ENCODE measurements at places on chromosomes 13 and 19.
A peak's percentile ranks its signal among the peaks of the same experiment; 100 is the strongest.

GRCh38 chr19:13781547-13781946, 7.3 kb downstream of the C19orf53 start:
- DNase-seq, result no peak

GRCh38 chr19:49148784-49149651, 6.2 kb downstream of the HRC start:
- DNase-seq, result peak; percentile 86

DNA sequence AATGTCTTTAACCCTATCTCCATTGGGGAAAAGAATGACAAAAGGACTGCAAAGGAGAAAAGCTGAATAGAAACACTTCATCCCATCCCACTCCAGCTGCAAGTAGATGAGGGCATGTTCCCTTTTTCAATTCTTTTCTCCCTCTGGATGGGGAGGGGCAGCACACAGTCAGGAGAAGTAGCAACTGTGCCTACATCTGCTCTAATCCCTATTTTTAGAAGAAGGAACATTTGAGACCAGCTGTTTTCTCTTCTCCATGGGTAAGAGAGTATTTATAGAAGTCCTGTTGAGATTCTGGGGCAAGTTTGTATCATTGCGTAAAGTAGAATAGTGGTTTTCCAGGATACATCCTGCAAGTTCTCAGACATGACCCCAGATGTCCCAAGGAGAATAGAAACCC, 9.3 kb upstream of the GTF3A start:
- no peak for DNase-seq

DNA sequence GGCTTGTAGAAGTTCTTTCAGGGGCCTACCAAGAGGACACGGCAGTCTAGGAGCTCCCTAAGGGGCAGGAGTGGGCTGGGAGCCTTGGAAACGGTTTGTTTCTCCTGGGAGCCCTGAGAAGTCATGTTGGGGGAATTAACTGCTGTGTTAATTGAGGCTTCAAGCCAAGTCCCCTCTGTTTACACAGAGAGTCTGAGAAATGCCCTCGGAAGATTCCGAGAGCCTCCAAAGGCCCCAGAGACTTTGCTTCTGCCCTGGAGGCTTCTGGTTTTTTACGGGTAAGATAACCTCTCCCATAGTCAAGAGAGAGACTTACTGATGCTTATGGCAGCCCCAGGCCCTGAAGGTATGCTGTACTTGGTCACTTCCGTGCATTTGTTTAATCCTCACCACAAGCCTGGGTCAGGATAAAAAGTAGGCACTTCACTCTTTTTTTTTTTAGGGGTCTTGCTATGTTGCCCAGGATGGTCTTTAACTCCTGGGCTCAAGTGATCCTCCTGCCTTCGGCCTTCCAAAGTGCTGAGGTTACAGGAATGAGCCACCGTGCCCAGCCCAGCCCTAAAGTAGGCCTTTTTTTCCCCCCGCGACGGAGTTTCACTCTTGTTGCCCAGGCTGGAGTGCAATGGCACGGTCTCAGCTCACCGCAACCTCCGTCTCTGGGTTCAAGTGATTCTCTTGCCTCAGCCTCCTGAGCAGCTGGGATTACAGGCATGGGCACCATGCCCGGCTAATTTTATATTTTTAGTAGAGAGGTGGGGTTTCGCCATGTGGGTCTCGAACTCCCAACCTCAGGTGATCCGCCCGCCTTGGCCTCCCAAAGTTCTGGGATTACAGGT, 15.2 kb downstream of the IER2 start:
- no peak for DNase-seq

DNA sequence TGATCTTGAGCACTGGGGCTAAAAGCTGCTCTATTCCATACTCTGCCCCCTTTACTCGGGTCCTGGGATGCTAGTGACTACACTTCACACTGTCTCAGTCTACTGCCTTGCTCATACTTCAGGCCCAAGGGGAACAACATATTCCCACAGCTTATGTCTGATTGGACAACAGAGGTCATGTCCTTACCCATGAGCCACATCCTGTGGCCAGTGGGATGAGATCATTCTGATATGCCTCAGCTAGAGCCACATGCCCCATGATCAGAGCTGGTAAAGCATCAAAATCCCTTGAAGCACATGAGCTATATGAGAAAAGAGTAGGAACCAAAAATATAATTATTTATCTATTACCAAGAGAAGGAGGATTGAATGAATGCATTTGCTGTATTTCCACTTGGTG, 290.1 kb upstream of the TSHZ3 start:
- no peak for DNase-seq

DNA sequence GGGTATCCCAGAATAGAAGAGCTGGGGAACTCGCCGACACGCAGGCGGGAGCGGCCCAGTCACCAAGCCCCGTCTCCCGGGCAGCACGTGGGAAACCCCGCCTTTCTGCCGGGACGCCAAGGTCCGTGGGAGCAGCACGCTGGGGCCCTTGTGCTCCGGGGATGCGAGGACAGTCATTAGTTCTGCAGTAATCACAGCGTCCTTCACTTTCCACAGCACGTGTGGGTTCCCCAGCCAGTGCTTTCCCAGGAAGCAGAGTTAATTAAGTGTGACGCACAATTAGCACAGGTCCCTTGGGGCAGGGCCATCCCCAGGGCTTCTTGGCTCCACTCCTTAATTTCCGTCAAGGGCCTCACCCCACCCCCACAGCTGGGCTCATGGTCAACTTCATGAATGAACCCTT, 64.3 kb upstream of the C13orf46 start:
- no peak for DNase-seq

All from right kidney (tissue), 9 donors.